Sigmoid colon (tissue), 7 donors: ENCODE measurements at places on chromosomes 1 and 21. TPM values are rescaled to one million over a fixed set of nuclear protein-coding genes. Genes with fewer than 3 reads are reported as not detected.
A peak's percentile ranks its signal among the peaks of the same experiment; 100 is the strongest.

NUDT4B gene
- polyA plus RNA-seq = 6.1 TPM

NOS1AP gene
- polyA plus RNA-seq = 1.2 TPM

ENO1 gene
- polyA plus RNA-seq = 968 TPM

GUCA2A gene
- 570 TPM for polyA plus RNA-seq

EEIG2 gene
- polyA plus RNA-seq = 12.0 TPM

TNNI3K gene
- polyA plus RNA-seq = 0.45 TPM

DNA sequence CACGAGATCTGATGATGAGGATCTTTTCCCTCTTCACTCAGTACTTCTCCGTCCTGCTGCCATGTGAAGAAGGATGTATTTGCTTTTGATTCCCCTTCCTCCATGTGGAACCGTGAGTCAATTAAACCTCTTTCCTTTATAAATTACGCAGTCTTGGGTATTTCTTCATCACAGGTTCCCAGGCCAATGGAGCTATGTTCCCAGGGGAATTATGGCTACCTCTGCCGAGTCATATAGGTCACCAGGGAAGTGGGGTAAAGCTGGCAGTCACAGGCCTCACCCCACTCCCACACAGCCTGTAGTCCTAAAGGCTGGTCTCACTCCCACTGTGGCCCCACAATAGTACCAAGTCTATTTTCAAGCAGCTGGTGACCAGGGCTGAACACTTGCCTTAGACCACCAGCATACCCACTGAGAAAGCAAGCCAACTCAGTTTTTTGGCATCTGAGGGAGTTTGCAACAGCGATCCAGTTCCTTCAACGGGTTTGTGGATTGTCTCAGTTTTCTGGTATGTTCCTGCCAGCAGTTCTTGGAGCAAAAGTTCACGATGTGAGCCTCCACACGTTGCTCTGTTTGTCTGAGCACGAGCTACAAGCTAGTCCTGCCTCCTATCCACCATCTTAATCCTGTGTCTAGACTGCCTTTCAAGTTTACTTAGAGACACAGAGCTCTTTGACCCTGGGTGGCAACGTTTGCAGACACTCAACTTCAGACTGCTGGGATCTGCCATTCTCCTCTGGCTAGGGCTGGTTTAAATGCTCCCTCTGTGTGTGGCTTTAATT lies 104.5 kb downstream of the CENPF start:
- DNase-seq = no peak
- H3K36me3 ChIP-seq = no peaks in the 10 kb centered on the region
- H3K27ac ChIP-seq = no peak overlapping the region
- H3K4me1 ChIP-seq = no peaks in the 10 kb centered on the region
- no peak overlapping the region for H3K4me3 ChIP-seq
- no peaks in the 10 kb centered on the region for H3K27me3 ChIP-seq

GRCh38 chr1:201359031-201359872 lies 18.2 kb downstream of the TNNT2 start:
- H3K27me3 ChIP-seq = no peaks in the 10 kb centered on the region
- H3K4me3 ChIP-seq = no peak overlapping the region
- H3K4me1 ChIP-seq = no peaks in the 10 kb centered on the region
- no peak for DNase-seq

DNA sequence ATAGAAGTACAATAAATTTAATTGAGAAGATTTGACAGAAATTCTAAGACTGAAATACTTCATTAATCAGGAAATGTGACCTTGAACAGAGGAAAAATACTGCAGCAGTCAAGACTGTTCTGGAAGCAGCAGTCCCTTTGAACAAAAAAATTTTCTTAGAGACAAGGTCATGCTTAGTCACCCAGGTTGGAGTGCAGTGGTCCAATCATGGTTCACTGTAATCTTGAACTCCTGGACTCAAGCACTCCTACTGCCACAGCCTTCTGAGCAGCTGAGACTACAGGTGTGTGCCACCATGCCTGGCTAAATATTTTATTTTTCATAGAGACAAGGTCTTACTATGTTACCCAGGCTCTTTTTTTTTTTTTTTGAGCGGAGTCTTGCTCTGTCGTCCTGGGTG lies 1.9 kb upstream of the CCDC30 start:
- H3K27me3 ChIP-seq = no peaks in the 10 kb centered on the region
- no peak overlapping the region for H3K27ac ChIP-seq
- H3K4me3 ChIP-seq = no peak overlapping the region
- no peak for DNase-seq

DNA sequence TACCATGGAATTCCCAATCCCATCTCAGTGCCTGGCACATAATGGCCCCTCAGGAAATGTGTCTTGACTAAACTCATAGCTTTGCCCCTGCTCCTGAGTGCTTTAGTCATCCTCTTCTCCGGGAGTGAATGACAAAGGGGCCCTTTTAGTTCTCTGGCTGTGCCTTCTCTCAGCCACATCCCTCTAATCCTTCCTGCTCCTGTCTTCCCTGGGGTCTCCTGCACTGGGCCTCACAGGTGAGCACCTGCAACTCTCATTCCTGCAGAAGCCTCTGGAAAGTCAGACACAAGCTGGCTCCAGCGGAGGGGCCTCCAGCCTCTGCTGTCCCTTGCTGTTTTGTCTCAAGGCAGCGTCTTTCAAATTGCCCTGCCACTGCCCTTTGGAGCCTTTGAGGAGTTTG lies 14.0 kb upstream of the ETV3L start:
- no peak overlapping the region for H3K27ac ChIP-seq
- H3K27me3 ChIP-seq = peaks cover 9% of the 10 kb centered on the region
- H3K36me3 ChIP-seq = no peaks in the 10 kb centered on the region
- DNase-seq = no peak
- H3K4me1 ChIP-seq = no peaks in the 10 kb centered on the region
- H3K4me3 ChIP-seq = no peak overlapping the region

DNA sequence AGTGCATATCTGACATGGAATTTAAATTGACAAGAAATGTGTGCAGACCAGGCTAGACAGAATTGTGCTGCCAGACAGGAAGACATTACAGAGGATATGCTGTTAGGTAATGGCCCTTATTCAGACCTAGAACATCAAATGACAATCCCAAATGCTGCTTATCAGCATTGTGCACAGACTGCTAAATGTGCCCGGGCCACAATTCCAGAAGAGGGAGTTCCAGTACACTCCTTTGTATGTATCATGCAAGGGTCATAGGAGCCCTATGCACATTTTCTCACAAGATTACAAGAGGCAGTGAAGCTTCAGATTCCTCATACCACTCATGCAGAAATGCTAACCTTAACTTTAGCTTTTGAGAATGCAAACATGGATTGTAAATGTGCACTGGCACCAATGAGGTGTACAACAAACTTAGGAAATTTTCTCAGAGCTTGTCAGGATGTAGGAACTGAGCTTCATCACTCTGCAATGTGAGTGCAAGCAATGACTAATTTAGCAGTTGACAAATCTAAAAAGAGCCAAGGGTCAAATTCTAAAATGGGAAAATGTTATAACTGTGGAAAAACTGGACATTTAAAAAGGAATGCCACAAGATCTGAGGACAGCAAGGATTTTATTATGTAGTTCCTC lies 273.5 kb downstream of the COL11A1 start:
- DNase-seq = no peak
- H3K27ac ChIP-seq = no peak overlapping the region
- H3K4me1 ChIP-seq = no peaks in the 10 kb centered on the region

- no peak overlapping the region for H3K4me3 ChIP-seq
- H3K27me3 ChIP-seq = no peaks in the 10 kb centered on the region
- no peaks in the 10 kb centered on the region for H3K36me3 ChIP-seq
- no peaks in the 10 kb centered on the region for H3K4me1 ChIP-seq
- no peak overlapping the region for H3K27ac ChIP-seq
Measured at GRCh38 chr1:197399755-197400521, 131.9 kb downstream of the CRB1 start.

- DNase-seq = no peak
- no peaks in the 10 kb centered on the region for H3K4me1 ChIP-seq
- no peaks in the 10 kb centered on the region for H3K36me3 ChIP-seq
Measured at GRCh38 chr1:194598098-194598497, 1411.7 kb upstream of the B3GALT2 start.

- peaks cover 42% of the 10 kb centered on the region for H3K4me1 ChIP-seq
- H3K27me3 ChIP-seq = no peaks in the 10 kb centered on the region
- DNase-seq = no peak
- H3K27ac ChIP-seq = peak overlapping the region; percentile 95
- peak overlapping the region; percentile 60 for H3K4me3 ChIP-seq
Measured at GRCh38 chr1:32701421-32701911, 1.1 kb downstream of the SYNC start.

DNA sequence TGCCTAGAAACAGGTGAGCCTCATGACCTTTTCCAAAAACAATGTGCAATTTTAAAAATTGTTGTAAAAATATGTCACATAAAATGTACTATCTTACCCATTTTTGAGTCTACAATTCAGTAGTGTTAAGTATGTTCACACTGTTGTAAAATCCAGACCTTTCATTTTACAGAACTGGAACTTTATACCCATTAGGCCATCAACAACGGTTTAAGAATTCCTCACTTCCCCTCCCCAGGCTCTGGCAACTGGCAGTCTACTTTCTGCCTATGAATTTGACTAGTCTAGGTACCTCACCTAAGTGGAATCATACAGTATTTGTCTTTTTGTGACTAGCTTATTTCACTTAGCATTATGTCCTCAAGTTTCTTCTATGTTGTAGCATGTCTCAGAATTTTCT lies 8.6 kb downstream of the CTSE start:
- no peaks in the 10 kb centered on the region for H3K36me3 ChIP-seq
- no peak for DNase-seq

DNA sequence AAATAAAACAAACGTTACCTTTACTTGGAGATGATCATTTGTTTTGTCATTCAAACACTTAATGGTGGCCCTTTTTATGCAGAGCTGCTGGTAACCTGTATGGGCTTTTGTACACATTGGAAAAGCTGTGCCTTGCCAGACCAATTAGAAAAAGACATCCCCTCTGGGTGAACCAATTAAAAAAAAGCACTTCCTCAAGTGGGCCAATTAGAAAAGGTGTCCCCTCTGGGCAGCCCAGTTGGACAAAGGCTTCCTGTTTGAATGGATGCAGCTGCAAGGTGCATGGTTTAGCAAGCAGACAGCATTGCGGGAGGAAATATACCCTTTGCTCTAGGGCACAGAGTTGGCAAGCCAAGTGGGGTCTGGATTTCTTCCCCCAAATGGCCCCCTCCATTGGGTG lies 21.6 kb downstream of the HUNK start:
- H3K4me3 ChIP-seq = no peak overlapping the region
- no peaks in the 10 kb centered on the region for H3K27me3 ChIP-seq

DNA sequence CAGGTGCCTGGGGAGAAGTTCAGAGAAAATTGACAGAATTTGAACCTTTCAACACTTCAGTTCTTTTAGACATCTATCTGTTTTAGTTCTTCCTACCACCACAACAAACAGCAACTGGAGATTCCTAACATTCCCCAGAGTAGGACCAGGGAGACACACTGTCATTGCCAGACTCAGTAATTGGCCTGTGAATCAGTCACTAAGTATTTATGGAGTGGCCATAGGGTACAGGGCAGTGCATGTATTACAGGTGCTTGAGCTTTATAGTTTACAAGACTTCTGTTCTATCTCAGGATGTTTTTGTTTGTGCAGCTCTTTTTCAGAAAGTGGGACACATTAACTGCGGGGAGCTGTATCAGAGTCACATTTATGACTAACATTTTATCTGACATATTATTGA lies 1.7 kb downstream of the CDC14A start:
- no peak overlapping the region for H3K27ac ChIP-seq
- no peaks in the 10 kb centered on the region for H3K36me3 ChIP-seq
- H3K4me3 ChIP-seq = no peak overlapping the region
- no peak for DNase-seq
- H3K4me1 ChIP-seq = peaks cover 41% of the 10 kb centered on the region

GRCh38 chr21:42798106-42798505 lies 81.2 kb downstream of the WDR4 start:
- peaks cover 8% of the 10 kb centered on the region for H3K27me3 ChIP-seq
- H3K4me3 ChIP-seq = no peak overlapping the region
- DNase-seq = no peak
- no peaks in the 10 kb centered on the region for H3K36me3 ChIP-seq

DNA sequence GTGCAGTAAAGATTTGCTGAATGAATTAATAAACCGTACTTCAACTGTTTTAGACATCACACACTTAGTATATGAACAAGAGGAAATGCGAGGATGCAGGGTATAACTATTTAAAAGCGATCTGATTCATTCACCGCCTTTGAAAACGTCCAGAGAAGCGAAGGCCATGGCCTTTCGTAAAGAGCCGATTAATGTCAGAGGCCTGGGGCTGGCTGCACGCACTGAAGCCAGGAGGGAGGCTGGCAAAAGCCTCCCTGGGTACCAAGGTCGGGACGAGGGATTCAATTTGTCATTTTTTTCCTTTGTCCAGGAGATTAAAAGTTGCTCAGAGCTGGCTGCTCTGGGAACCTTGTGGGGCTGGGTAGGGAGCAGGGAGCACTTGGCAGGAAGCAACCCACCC lies 307.4 kb downstream of the NPHP4 start:
- DNase-seq = no peak
- no peaks in the 10 kb centered on the region for H3K4me1 ChIP-seq
- no peaks in the 10 kb centered on the region for H3K36me3 ChIP-seq
- H3K27me3 ChIP-seq = peaks cover 3% of the 10 kb centered on the region
- no peak overlapping the region for H3K27ac ChIP-seq

DNA sequence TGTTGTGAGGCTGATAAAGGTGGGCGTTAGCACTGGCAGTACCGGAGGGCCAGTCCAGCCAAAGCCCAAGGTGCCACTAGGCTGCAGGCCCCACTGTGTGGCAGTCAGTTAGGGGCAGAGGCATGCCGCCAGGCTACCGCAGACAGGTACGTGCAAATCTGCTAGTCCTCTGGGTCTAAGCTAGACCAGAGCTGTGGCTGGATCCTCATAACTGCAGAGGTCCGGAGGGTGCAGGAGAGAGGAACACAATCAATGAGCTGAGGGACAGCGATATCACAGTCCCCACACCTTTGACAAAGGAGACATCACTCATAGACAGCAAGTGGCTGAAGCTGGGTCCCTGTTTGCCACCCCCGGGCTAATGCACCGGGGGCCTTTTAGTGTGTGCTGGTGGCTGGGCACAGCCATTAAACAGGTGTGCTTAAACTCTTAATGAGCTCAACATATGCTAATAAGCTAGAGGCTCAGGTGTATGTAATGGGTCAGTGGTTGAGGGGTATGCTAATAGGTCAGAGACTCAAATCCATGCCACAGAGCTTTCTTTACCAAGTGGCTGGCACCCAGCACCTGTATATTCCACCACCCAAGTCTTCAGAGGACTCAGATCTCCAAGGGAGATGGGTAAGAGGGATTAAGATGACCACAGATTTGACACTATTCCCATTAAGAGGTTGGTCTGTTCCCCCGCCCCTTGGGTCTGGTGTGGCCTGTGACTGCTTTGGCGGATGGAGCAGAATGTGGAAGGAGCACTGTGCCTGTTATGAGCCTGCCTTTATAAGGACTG lies 82.0 kb downstream of the GLIS1 start:
- H3K27me3 ChIP-seq = peaks cover 7% of the 10 kb centered on the region
- H3K4me1 ChIP-seq = no peaks in the 10 kb centered on the region
- no peaks in the 10 kb centered on the region for H3K36me3 ChIP-seq
- no peak for DNase-seq
- no peak overlapping the region for H3K4me3 ChIP-seq
- H3K27ac ChIP-seq = no peak overlapping the region
